ENCODE measurements at places on chromosomes 6 and 20.

GRCh38 chr6:114085211-114085610 is 114.3 kb upstream of the HDAC2 start:
- DNase-seq = no peak

DNA sequence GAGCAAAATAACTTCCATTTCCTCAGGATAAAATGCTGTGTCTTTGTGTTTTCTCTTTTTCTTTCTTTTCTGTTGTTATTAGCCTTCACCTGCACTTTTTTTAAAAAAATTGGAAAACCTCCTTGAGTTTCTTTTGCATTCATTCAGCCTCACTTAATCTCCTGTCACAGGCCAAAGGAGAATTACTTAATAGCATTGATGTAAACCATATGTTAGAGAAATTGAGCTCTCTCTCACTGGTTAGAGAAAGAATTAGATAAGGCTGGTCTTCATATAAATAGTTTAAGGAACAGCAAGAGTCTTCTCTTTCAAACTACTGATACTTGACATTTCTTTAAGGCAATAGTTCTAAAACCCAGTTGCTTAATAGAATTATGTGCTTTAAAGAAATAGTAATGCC is 564.2 kb downstream of the TFAP2B start:
- no peak for DNase-seq

DNA sequence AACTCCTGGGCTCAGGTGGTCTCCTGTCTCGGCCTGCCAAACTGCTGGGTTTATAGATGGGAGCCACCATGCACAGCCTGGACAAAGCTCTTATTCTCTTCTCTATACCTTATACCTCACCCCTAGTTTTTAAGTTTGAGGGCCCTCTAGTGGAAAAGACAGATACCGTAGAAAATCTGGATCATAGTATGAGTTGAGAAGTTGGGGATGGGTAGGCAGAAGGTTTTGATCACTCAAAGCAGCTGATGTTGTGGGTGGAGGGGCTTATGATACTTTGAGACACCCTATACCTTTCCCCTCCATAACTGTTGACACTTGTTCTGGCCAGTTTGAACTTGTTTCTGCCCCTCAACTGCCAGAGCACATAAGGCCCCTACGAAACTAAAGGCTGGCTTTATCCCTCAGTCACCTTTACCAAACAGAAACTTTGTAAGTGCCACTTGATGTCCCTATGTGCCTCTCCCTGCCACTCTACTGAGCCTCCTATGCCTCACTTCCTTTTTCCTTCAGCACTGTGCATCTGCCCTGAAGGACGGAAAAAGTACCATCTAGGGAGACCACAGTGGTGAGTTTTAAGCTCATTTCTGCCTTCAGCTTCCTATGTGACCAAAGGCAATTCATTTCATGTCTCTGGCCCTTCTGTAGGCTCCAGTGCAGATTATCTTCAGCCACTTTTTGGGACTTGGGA is 28.6 kb downstream of the RALY start:
- peak; percentile 72 for DNase-seq

- DNase-seq = no peak
Measured at GRCh38 chr20:39913274-39913673, 775.8 kb downstream of the MAFB start.

DNA sequence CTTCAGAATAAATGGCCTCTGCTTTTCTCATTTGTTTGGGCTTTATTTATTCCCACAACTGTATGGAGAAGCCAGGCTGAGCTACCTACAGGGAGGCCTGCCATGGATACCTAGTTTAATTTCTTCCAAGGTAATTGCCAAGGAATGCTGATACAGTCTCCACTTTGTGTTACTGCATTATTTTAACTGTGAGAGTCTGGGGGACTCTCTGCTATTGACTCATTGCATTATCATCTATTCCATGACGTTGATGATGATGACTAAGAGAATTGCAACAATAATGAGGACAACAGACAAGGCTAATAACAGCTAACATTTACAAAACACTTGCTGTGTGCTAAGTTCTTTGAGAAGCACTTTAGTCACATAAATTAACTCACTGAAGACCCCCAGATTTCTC is 88.3 kb upstream of the COL21A1 start:
- DNase-seq = no peak

DNA sequence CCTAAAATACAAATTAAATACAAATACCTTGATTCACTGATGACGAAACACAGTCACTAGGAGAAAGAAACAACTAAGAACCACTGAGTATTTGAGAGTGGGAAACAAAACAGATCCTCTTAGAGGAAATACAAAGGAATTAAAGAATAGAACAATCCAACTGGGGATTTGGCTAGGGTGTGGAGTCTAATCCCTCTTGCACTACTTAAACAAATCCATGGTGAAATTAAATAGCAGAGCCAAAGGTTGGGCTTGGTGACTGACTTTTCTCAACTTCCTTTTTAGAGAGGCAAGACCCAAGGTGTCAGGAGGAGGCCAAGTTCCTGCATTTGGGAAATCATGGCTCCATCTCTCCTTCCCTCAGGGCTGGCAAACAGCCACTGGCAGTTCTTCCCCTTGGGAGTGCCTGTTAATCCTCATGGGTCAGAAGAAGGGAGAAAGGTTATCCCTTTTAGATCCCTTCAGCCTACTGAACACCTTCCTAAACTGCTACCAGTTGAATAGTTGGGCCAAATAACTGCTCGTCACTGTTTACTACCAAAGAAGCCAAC is 101.2 kb upstream of the TRAF3IP2 start:
- DNase-seq = no peak

GRCh38 chr20:3995067-3995748 is 20.1 kb downstream of the RNF24 start:
- DNase-seq = no peak

- DNase-seq = no peak
Measured at GRCh38 chr6:168938546-168938945, 315.1 kb downstream of the THBS2 start.

DNA sequence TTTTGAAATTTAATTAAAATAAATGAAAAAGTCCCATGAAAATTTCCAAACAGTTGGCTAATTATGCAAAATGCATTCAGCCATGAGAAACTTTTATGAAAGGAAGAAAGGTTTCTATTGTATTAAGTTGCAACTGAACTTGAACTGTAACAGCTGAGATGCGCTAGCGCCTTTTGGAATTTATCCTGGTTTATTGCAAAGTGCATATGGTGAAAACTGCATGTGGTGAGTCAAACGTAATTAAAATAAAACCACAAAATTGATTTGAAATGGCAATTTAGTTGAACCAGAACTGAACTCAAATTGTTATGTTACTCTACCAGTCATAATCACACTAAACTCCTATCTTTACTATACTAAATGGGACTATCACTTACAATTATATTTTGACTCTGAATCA is 46.4 kb upstream of the COL21A1 start:
- no peak for DNase-seq

- peak; percentile 61 for DNase-seq
Measured at GRCh38 chr6:45049188-45049843, 278.8 kb upstream of the RUNX2 start.

- no peak for DNase-seq
Measured at GRCh38 chr6:117264692-117265409, 507 bp upstream of the VGLL2 start.

DNA sequence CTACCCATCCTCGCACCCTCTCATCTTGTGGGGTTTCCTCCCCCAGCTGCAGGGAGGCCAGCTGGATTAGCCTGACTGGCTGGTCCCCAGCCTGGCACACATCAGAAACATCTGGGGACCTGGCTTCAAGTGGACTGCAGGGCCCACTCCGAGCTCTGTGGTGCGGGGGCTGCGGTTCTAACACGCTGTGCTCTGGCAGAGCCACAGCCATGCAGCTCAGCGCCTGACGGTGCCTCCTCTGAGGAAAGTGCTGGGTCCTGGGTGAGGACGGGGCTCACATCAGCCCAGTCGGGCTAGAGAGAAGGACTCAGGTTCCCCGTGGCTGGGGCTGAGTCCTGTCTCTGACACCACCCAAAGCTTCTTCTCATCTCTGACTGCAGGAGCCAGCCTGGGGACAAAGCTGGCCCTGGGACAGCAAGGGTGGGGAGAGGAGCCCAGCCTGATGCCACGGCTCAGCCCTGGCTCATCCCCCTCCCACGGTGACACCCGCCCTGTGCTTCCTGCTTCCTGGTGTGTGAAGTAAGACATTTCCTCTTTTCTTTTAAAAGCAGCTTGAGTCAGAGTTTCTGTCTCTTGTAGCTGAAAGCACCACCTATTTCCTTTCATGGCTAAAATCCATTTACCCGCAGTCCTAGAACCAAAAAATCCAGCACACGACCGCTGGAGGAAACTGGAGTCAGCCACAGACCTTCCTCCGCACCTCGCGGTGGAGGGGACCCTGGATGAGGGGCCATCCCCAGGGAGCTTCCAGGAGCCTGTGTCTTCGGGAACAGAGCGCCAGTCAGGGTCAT is 127.4 kb upstream of the AFDN start:
- DNase-seq = no peak

- no peak for DNase-seq
Measured at GRCh38 chr20:17439616-17440296, 91.4 kb downstream of the BFSP1 start.

DNA sequence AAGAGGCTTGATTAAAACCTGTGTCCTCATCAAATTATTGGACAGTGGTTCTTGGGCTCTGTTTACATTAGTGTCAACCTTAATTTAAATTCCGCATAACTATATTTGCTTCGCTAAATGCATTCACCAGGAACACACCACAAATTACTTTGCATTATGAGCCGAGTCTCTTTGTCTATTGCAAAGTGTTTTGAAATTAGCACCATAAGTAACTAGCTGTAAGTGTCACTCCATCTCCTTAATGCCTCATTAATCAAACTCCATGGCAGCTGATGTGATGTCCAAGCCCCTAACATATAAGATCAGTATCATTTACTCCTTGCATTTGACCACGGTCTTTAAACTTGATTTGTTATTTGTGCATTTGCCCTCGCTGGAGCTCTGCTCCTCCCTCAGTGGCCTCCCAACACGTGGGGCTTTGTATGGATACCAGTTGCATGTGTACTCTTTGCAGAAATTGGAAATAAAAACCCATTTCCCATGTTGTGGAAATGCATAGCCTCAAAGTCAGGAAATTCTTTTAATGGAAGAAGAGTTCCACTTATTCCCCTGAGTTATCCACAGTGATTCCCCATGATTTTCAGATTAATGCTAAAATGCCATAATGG is 24.6 kb downstream of the FOXA2 start:
- DNase-seq = no peak

- DNase-seq = no peak
Measured at GRCh38 chr6:125207956-125208355, 54.4 kb downstream of the TPD52L1 start.

DNA sequence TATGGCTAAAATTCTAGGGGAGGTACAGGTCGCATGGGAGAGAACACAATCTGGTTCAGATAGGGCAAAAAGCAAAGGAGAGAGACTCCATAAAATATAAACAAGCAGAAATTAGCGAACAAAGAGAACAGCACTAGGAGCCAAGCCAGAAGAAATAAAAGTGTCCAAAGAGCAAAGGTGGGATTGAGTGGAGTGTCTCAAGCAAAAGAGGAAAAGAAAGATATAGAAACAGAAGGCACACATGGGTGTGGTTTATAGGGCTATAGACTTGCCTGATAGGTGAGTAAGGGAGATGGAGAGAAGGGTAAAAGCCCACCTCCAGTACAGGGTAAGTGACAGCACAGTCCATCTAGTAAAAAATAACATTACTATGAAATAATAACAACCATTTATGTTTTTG is 36.5 kb upstream of the IRAK1BP1 start:
- no peak for DNase-seq

GRCh38 chr20:32031007-32031958 is 20.8 kb upstream of the HCK start:
- DNase-seq = peak; percentile 94

- no peak for DNase-seq
Measured at GRCh38 chr6:33717934-33718455, 6.5 kb upstream of the UQCC2 start.

GRCh38 chr20:2093883-2094282 is 7.7 kb upstream of the STK35 start:
- DNase-seq = no peak

DNA sequence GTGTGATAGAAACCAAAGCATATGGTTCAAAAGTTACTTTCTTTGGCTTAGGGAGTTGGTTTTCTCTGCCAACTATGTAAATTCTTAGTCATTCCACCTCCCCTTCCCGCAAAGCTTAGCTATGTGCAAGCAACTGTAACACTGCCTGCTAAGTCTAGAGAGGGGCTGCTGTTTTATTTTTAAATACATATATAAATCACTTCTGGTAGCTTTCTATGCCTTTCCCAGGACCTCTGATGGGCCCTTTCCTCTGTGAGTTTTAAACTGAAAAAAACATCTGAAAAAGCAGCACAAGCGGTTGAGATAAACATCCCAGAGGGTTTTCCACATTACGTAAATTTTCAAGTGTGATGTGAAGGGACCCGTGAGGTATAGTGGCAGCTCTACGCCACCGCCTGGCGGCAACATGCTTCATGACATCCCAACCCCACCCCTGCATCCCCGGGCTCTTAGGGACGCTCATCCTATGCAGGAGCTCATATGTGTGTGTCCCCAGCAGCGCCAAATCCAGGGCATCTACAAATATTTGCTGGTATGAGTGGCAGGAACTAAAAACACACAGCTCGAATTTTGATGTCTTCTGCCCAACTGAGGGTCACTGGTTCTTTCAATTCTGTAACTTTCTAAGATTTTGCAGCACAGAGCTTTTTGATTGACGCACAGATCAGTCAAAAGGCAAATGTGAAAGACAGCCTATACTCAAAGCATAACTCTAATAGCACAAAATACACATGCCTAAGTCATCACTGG is 12.7 kb downstream of the SAYSD1 start:
- peak; percentile 43 for DNase-seq

DNA sequence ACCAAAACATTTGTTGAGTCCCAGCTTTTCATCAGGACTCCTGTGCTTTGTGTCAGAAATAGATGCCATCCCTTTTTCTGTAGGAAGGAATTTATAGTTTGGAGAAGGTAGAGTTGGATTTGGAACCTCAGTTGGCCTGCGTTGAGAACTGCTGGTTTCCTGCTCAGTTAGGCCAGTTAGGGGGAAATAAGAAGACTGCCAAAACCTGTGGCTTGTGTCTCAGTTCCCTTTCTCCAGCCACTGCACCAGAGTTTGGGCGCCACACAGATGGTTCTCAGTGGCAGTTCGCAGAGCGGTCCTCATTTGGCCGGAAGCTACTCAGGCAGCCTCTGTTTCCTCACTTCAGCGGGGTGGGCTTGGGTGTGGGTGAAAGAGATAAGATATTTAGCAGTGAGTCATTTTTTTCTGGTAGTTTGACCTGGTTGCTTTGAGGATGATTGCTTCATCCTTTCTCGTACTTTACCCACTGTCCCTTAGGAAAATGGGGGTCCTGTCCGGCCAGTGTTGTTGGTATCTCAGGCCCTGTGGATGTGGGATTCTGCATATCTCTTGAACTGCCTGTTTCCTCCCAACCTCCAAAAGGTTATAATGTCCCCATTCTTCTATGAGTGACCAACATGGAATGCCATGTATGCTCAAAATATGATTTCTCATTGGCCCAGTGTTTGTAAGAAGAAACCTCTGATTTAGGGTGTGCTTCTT is 53.7 kb downstream of the JARID2 start:
- peak; percentile 60 for DNase-seq

DNA sequence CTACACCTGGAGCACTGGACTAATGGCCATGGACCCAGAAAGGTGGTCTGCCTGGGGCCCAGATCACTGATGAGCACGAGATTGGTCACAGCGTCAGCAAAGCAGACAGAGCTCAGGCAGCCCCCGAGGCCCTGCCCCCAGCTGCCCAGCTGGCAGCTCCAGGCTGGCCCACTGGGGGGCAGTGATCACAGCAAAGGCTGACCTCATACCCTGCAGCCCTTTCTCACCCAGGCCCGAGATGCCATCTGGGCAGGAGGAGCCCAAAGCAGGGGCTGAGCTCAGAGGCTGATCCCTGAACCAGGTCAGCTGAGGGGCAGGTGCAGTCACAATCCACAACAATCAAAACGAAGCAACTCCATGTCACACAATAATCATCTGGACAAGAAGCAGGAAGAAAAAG is 4.1 kb downstream of the MAP1LC3A start:
- DNase-seq = peak; percentile 31

Data from HepG2 (cell line).